Activated T-cell treated with anti-CD3 and anti-CD28 coated beads, Interleukin-2, amount 50 U/mL, for 24 hours (primary cell): ENCODE measurements at places on chromosomes 3 and 15.

DNA sequence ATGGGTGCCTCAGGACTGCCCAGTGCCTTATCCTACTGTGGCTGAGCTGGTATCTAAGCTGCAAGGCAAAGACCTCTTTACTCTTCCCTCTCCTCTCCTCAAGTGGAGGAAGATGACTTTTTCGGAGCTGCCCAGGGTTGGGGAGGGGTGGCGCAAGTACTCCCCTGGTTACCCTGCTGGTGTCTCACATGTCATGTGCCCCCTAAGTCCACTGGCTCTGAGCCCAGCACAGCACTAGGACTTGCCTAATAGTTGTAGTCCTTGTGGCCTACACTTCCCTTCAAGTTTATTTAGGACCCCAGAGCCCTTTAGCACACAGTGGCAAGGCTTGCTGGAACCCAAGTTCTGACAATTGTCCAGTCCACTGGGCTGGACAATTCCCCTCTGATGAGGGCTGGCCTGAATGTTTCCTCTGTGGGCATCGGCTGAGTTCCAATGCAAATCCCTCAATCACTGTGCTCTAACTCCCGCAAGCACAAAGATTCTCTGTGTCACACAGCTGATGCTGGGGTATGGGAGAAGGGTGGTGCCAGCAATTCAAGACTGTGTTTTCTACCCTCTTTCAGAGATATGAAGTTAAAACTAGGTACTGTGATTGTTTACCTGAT is 60.4 kb downstream of the UQCC5 start:
- DNase-seq, result no peak

DNA sequence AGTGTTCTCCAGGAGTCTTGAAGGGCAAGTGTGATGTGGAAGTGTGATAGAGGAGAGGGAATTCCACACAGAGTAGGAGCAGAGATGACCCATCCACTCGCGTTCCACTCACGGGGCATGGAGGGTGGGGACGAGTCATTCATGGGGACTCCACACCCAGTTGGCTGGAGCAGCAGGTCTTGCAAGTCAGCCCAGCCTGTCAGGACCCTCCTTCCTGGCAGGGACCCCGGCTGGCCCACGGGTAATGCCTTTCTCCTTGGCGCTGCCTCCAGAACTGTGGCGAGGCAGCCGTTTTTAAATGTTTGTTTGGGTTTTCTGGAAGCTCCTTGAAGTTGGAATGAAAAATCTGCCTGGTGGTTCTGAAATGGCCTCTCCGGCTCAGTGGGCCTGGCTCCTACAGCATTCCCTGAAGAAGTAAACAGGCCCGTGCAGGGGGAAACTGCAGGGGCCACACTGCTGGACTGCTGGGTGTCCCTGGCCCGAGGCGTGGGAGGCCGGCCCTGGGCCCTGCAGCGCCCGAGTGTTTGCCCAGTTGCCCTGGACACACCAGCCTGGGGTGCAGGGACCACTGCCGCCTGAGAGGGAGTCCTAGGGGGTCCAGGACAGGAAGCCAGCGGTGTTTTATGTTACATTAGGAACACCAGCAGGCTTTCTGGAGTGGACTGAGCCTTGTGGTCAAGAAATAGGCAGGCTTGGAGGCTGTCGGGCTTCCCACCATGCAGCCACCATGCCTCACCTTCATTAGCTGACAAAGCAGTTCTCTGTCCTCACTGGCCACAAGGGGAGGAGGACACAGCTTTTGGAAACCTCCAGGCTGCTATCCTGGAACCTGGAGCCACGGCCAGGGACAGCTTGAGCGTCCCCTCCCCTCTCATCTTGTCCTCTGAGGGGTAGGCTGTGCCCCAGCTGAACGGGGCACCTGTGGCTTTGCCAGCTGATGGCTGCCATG is 61.3 kb downstream of the CEMIP start:
- no peak for DNase-seq

DNA sequence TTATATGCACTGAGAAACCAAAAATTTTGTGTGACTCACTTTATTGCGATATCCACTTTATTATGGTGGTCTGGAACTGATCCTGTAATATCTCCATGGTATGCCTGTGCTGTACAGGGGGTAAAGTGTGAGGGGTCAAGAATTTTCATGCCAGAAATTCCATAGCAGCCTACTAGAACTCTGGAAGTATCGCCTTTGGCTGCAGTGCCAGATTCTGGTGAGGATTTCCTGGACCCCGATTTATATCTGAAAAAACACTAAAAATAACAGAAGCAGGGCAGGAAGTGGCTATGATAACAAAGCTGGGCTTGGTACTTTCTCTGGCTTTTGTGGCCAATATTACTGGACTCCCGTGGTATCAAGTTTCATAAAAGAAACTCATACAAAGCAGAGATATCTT is 36.4 kb downstream of the CCDC80 start:
- DNase-seq, result no peak

GRCh38 chr15:91561371-91562100 is 292.0 kb upstream of the SLCO3A1 start:
- DNase-seq, result no peak

GRCh38 chr3:172903642-172904320 is 153.3 kb downstream of the ECT2 start:
- no peak for DNase-seq

GRCh38 chr15:35746121-35746520 is 200.2 kb upstream of the DPH6 start:
- no peak for DNase-seq

DNA sequence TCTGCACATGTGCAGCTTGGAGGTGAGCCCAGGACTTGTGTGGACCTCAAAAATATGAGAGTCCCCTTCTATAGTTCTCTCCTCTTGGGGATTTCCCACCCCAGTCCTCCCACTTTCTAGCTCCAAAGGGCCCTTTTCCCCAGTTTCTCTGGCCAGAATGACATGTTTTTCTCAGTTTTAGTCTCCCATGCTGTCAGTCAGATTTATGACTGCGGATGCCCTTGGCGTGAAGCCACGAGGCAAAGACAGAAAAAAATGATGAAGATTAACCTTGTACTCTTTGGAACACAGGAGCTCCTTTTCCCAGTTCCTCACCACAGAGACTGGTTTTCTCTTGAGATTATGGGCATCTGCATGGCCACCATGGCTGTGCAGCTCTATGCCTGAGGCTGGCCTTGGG is 72.0 kb upstream of the TTBK2 start:
- DNase-seq, result no peak

GRCh38 chr15:65870889-65871533 is 1.7 kb downstream of the RAB11A start:
- DNase-seq, result no peak

DNA sequence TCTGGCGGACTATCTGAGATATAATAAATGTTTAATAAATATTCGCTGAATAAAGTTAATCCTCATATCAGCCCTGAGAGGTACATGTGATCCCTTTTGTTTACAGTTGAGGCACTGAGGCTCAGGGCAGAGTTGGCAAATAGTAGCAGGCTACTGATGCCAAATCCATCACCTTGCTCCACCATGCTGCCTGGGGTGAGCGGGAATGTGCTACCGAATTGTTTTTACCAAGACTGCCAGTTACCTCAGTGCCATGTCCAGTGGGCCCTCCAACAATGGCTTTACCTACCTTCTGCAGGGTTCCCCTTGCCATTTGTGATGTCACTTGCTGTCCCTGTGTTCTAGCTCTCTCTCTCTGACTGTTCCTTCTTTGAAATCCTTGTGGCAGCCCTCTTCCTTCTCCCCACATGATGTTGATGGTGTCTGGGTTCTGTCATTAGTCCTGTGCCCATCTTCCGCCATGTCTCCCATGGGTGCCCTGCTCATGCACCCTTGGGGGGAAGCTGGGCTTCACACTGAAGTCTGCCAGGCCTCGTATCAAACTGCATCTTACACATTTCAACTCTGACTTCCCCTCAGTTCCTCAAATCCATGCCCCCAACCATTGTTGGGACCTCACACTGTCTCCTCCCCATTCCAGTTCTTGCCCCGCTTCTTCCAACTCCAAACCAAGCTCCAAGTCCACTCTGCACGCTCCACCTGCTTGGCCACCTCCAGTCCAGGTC is 35.4 kb downstream of the SLCO2A1 start:
- DNase-seq, result no peak
